ENCODE measurements at places on chromosomes 2 and 18.
A peak's percentile ranks its signal among the peaks of the same experiment; 100 is the strongest.

DNA sequence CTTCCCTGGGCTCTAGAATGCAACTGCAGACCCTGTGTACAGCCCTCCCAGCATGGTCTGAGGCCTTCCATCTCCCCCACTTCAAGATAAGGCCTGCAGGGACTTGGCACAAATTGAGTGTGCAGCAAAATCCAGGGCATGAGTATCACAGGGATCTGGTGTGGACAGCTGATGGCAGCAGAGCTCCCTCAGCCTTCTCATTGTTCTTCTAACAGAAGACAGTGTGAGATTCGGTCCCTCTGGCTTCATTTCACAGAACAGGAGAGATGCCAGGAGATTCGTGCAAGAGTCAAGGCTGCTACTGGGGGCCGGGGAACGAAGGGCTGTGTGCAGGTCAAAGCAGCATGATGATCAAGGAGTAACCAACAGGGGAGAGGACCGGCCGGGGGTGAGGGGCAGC, 85.8 kb downstream of the UXS1 start:
- DNase-seq = no peak

DNA sequence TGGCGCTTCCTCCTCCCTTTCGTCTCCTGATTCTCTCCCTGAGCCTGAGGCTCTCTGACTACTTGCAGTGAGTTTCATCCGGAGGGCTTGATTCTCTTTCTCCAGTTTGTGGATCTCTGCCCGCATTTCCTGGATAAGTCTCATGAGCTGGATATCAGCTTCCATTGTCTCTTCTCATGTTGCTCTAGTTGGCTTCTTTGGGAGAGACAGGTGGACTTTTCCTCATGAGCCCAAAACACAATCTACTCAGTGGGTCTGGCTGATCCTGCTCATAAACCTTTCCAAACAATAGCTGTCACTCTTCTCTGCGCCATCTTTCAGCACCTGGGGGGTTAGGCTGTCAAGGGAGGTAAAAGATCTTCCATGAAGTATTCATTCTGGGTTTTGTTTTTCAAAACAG, at the start of gene CCDC195:
Gene CCDC195, minus strand, starts transcription at position 165 of the 400 bp plus-strand sequence. Its CDS starts 0 bp downstream, at position 165.
- DNase-seq = no peak

- DNase-seq = no peak
These were observed 1406.6 kb upstream of the ACVR2A start for GRCh38 chr2:146438246-146438645.

GRCh38 chr18:25350489-25351251, 1.3 kb downstream of the ZNF521 start:
- DNase-seq = peak; percentile 25

- DNase-seq = no peak
These were observed 37.7 kb upstream of the SMAD2 start for GRCh38 chr18:47968006-47968676.

Data from amygdala (tissue), 56 donors.